ENCODE measurements at places on chromosomes 12 and 14.

- DNase-seq = peak; percentile 89
Measured at GRCh38 chr12:55019784-55020183, at the start of gene NEUROD4. NEUROD4 (plus strand) TSS chr12:55019974; CDS start chr12:55026440, 6,466 bp downstream.

DNA sequence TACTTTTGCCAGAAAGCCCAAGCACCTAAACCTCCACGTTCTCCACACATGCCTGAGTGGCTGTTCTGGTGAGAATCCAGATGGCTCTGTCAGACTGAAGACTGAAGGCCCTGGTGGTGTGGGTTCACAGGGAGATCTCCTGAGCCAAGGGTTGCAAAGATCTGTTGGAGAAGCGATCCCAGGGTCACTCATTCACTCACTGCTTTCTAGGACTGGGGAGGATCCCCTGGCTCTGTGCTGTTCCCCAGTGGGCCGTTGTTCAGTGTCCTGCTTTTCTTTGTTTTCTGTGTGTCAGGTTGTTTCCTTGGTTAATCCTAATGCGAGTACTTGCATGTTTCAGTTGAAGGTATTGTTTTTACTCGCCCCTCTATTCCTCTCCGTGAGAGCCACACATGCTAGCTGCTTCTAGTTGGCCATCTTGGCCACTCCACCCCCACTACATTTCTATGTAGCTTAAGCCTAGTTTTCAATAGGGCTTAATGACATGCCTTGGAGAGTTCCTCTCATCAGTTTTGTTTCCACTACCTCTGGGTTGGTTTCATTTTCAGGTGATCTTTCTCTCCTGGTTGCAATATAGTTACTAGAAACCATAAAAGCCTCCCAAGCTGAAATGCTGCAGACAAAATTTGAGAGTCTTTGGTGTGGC is 144.5 kb upstream of the SLC38A2 start:
- no peak for DNase-seq

DNA sequence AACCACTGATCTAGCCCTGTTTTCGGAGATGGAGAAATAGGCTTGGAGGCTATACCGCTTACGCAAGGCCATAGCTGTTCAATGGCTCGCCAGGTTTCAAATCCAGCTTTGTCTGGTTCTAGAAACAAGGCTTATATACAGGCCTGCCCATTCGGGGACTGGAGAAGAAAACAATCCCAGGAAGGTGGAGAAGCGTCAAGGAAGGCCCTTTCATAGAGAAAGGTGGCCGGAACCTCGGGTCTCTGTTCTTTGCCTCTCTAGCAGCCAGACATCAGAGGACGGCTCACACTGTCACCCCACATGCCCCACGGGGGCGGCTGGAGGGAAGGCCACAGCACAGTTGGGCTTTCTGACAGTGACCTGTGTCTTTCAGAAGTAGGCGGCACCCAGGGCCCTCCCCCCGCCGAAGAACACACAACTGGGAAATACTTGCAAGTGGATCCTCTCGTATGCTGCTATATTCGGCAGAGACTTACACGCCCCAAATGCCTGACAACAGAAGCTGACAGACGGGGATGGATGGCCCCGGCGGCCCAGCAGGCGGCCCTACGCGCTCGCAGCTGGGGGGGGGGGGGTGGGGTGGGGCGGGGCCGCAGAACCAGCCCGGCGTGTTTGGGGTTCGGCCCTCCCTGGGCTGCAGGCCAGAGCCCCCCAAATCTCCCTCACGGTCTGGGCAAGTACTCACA is 4.5 kb upstream of the SETD1B start:
- no peak for DNase-seq

DNA sequence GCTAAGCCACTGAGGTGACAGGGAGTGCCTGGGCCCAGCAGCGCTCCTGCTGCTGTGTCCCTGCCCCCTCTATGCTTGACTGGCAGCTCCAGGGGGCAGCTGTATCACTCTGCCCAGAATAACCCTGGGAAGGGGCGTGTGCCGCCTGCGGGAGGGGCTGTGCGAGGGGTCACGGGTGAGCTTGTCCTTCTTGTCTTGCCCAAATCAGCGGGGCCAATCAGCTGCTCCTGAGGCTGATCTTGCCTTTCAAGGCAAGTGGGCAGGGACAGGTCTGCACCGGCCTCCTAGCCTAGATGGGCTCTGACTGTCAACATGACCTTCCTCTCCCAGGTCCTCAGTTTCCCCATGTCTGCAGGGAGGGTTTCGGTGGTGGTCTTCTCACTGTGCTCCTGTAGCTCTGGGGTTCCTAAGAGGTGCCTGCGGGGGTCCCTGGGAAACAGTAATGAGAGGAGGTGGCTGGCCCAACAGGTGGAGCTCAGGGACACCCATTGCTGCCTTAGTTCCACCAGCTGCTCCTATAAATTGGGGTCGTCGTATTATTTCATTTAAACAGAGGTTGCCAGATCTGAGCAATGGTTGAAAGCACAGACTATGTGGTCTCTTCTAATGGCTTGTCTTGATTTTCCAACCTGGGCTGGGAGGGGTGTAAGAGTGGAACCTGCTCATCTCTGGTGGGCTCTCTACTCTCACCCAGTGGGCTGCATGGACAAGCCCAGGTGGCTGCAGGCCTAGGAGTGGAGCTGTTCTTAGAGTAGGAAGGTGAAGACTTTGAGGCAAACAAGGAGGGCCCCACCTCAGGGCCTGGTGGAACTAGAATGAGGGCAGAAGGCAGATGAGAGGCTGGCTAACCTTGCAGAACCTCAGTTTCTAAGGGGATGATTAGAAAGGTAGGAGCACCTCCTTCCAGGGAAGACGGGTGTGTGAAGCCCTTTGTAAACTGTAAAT is 11.7 kb downstream of the RTL1 start:
- no peak for DNase-seq

GRCh38 chr12:65074932-65075331 is 46.2 kb downstream of the WIF1 start:
- no peak for DNase-seq

DNA sequence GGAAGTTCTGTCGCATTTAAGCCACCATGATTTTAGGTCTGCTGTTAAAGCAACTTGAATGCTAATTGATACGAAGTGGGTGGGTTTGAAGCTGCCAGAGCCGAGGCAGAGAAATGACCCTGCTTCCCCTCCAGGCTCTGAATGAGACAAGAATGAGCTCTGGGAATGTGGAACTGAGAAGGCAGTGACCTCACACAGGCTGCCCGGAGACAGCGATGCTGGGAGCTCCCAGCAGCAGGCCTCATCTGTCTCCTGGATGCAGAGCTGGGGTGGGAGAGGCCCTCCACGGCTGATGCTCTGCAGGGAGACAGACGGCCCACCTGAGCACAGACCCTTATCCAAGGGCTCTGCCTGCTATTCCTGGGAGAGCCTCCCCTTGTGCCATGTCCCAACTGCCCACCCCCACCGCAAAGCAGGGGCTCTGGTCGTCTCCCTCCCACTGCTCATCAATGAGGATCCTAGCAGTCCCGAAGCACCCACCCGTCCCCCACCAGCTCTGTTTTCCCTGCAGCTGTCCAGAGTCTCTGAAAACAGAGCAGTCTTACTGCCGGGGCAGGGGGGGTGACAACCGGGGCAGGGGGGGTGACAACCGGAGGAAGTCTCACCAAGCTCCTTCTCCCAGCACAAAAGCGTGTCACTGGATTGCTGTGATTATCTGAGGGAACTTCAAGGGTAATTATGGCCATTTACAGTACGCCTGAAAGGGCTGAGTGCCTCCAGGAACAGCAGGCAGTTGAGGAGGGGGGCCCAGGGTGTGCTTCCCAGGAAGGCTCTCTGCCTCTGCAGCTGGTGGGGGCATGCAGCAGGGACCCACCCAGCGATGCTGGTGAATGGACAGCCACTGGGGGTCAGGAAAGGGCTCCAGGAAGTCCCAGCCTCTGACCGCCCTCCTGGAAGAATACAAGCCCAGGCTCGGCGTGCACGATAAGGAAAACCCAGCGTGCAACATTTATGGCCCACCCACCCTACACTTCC is 67.8 kb downstream of the CHGA start:
- no peak for DNase-seq

GRCh38 chr14:32576088-32576795 is 247.1 kb downstream of the AKAP6 start:
- peak; percentile 16 for DNase-seq

Measured in iPS DF 6.9 (cell line).